ENCODE measurements at places on chromosomes 7 and 10.

GRCh38 chr10:11473128-11473760 is 138.2 kb downstream of the USP6NL start:
- DNase-seq: no peak

GRCh38 chr10:20898866-20899535 is 1.9 kb upstream of the NEBL start:
- DNase-seq: no peak

DNA sequence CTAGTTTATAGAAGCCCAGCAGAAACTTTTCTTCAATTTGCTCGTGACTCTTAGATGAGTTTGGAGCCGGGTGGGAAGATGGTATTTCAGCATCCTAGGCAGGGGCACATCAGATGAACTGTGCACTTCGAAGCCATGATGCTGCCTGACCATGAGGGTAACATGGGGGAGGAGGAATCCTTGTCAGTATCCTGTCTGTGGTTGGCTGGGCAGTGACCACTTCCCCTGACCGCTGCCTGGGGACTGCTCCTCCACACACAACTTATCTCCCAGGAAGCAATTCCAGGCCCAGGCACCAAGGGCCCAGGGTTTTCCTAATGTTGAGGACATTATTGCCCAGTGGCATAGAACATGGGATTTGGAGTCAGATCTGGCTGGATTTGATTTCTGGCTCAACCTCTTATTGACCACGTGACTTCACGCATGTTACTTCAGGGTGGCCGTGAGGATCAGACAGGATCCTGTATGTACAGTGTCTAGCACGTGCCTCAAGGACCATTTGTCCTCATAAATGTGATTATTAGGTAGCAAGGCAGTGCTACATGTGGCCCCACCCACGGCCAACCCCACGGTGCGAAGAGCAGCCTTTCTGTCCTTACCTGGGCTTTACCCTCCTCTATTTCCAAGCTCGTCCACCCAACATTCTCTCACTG is 65.2 kb downstream of the PTPRE start:
- DNase-seq: no peak

- DNase-seq: no peak
Observed at GRCh38 chr10:11687779-11688447, 54.3 kb upstream of the ECHDC3 start.

DNA sequence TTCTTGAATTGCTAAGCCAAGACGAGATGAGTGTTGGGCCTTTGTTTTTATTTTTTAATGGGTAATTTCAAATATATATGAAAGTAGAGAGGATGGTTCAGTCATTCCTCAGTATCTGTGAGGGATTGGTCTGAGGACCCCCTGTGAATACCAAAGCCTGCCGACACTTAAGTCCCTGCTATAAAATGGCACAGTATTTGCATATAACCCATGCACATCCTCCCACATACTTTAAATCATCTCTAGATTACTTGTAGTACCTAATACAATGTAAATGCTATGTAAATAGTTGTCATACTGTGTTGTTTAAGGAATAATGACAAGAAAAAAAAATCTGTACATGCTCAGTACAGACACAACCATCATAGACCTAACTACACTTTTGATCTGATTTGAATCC is 73.4 kb downstream of the NOD1 start:
- DNase-seq: no peak

GRCh38 chr7:38220452-38220851 is 42.4 kb downstream of the STARD3NL start:
- no peak for DNase-seq

Data from esophagus squamous epithelium (tissue), 5 donors.